ENCODE measurements at places on chromosomes 2 and 18. TPM values are rescaled to one million over a fixed set of nuclear protein-coding genes. Genes with fewer than 3 reads are reported as not detected.

GRCh38 chr2:224004105-224004695 lies 34.9 kb downstream of the SERPINE2 start:
- H3K4me3 ChIP-seq = no peak overlapping the region
- H3K36me3 ChIP-seq = peaks cover 1% of the 10 kb centered on the region
- H3K27me3 ChIP-seq = no peaks in the 10 kb centered on the region
- no peaks in the 10 kb centered on the region for H3K4me1 ChIP-seq
- H3K27ac ChIP-seq = no peak overlapping the region

GRCh38 chr2:103135679-103136078 lies 373.8 kb downstream of the TMEM182 start:
- no peaks in the 10 kb centered on the region for H3K36me3 ChIP-seq
- no peaks in the 10 kb centered on the region for H3K4me1 ChIP-seq
- no peak overlapping the region for H3K27ac ChIP-seq
- no peaks in the 10 kb centered on the region for H3K27me3 ChIP-seq

DNA sequence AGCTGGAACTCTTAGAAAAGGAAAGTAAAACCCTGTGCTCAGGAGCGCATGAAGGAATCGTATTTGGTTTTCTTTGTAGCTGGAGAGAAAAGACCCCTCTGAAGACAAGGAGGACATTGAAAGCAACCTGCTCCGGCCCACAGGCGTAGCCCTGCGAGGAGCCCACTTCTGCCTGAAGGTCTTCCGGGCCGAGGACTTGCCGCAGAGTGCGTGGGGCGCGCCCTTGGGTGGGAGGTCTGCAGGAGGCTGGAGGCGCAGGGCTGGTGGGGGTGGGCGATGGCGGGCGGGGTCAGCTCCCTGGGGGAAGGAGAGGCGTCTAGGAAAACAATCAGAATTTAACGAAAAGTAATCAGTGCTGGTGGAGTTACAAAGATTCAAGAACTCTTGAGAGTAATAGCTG lies 72.8 kb downstream of the DYSF start:
- no peak overlapping the region for H3K27ac ChIP-seq
- no peaks in the 10 kb centered on the region for H3K4me1 ChIP-seq

DNA sequence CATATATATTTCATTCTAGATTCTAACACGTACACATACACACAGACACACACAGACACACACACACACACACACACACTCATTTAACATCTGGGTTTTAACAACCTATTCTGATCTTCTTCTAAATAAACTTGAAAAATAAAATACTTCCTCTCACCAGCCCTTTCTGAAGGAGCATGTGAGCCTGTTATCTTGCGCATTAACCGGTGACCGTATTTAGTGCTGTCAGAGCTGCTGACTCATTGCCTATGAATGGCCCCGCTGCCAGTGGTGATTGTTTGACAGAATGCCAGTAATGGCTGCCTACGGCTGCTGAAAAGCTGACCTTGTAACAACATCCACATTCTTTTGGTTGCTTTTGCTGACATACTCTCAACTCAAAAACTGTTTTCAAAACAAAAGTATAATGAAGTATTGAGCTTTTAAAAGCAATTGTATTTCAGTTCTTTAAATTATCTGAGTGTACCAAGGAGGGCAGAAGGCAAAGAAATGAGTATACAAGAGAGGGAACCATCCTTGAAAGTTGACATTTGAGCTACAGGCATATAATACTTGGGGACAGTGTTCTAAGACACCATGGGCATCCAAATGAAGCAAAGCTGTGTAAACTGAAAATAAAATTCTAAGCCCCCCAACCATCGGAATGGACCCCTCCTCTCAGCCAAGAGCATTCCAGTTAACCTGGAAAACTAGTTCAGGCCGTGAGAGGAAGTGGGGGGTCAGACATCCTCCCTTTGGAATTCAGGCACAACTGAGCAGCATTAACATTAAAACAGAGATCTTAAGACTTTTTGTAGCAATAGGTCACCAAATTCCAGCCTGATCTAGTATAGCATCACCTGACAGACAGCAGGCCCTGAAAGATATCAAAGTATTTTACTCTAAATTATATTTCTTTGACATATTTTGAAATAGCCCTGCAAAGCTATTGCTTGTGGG lies 50.2 kb upstream of the DTNA start:
- peak; percentile 97 for DNase-seq
- H3K4me3 ChIP-seq = no peak overlapping the region
- H3K36me3 ChIP-seq = no peaks in the 10 kb centered on the region
- H3K27me3 ChIP-seq = no peaks in the 10 kb centered on the region

DNA sequence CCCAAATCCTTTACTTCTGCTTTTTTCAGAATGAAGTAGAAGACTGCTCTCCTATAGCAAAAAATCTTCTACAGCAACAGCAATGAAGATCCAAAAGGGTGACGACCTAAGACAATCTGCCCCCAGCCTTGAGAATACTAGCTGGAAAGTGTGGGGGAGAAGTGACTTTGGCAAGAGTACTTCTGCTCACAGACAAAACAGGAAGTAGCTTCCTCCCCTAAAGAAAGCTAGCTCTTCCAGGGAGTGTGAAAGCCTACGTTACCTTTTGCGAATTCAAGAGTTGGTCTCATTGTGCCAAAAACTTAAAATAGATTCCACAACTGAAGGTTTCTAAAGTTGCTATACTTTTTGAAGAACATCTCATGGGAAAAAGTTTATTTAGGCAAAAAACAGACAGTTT lies 1069.2 kb upstream of the CHAC2 start:
- no peak overlapping the region for H3K4me3 ChIP-seq
- no peaks in the 10 kb centered on the region for H3K36me3 ChIP-seq
- H3K4me1 ChIP-seq = no peaks in the 10 kb centered on the region
- H3K27ac ChIP-seq = no peak overlapping the region
- DNase-seq = no peak

GRCh38 chr18:61736133-61736532 lies 156.7 kb downstream of the RNF152 start:
- H3K27me3 ChIP-seq = no peaks in the 10 kb centered on the region
- H3K4me1 ChIP-seq = peaks cover 18% of the 10 kb centered on the region
- no peak overlapping the region for H3K27ac ChIP-seq
- no peak overlapping the region for H3K4me3 ChIP-seq
- DNase-seq = no peak

DNA sequence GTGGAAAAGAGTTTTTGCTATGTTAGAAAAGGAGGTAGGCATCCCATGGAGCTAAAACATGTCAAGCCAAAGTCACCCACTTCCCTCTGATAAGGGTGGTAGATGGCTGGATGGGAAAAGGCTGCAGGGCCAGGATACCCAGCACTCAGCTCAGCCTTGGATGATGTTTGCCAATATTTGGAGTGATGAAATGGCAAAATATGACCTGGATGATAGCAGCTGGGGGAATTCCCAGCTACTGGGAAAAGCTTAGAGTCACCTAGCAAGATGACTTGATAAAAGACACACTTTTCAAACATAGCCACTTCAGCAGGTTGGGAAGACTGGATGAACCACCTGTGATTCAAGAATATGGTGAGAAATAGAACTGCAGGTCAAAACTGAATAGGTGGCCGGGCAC lies 10.1 kb downstream of the RFX8 start:
- no peak overlapping the region for H3K4me3 ChIP-seq
- H3K27ac ChIP-seq = peak overlapping the region; percentile 60
- DNase-seq = no peak
- H3K36me3 ChIP-seq = peaks cover 7% of the 10 kb centered on the region
- H3K27me3 ChIP-seq = no peaks in the 10 kb centered on the region

NTSR2 gene
- total RNA-seq = under 0.01 TPM

DNA sequence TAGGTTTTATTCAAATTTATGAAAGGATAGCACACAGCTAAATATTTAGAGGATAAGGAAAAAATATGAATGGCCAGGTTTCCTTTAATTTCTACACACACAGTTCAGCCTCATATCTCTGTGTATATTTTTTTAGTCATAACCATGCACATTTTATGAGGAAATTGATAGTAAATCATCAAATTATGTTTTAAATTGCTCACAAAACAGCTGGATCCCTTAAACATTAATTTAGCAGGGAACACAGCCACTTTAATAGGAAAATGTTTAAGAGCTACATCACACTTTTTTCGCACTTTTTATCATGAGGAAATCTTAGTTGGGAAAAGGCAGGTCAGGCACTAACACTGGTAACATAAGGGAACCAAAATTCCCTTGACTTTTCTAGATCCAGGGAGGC lies 65.4 kb downstream of the PDE1A start:
- no peaks in the 10 kb centered on the region for H3K36me3 ChIP-seq
- no peaks in the 10 kb centered on the region for H3K27me3 ChIP-seq
- no peak overlapping the region for H3K4me3 ChIP-seq
- no peak overlapping the region for H3K27ac ChIP-seq
- no peaks in the 10 kb centered on the region for H3K4me1 ChIP-seq

DNA sequence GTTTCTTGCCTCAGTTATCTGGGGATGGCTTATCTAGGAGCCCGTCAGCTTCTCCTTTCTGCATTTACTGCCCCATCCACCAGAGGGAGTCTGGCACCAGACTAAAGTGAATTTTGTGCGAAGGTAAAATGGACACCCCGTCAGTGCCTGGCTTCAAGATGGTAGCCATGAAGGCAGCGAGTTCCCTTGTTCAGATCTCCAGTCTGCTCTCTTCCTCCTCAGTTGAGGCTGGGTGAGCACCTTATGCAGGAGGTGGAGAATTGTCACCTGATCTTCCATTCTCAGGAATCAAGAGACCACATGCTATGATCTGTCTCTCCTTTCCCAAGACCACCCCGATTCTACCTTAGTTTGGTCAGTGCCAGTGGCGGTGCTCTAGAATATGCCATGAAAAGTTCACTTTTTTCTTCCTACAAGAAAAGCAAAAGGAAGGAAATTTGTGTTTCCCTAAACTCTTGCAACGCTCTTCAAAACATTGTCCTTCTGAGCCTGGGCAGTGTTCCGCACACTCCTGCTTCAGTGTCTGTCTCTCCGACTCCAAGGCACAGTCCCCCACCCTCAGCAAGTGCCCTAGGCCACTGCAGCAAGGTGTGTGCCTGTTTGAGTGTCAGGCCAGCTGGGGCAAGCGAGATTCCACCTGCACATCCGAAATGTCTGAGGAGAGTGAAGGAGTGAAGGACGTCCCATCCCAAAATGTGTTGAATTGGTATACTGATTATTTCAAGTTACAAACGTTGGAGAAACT lies 168.6 kb downstream of the SS18 start:
- no peaks in the 10 kb centered on the region for H3K4me1 ChIP-seq
- H3K4me3 ChIP-seq = no peak overlapping the region
- H3K36me3 ChIP-seq = no peaks in the 10 kb centered on the region
- H3K27ac ChIP-seq = no peak overlapping the region
- no peaks in the 10 kb centered on the region for H3K27me3 ChIP-seq
- peak; percentile 0 for DNase-seq

DNA sequence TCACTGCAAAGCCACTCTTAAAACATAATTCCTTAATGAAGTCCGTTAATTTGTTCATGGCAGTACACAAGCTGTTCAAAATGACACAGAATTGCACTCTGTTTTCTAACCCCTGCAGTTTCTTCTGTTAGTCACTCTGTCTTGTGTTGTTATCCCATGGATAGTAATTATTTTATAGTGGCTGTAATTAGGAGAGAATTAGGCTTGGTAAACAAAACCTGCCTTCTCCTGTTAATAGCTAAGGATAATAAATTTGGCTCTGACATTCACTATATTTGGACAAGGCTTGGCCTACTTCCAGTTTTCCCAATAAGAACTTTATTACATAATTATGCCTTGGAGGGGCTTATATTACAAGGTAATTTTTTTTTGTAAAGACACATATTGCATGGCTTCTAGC lies 330.3 kb upstream of the FIGN start:
- H3K27me3 ChIP-seq = no peaks in the 10 kb centered on the region
- H3K4me3 ChIP-seq = no peak overlapping the region
- H3K4me1 ChIP-seq = no peaks in the 10 kb centered on the region
- H3K27ac ChIP-seq = no peak overlapping the region
- H3K36me3 ChIP-seq = no peaks in the 10 kb centered on the region

MROH2A gene
- not detected for total RNA-seq

- peak; percentile 38 for DNase-seq
- H3K36me3 ChIP-seq = no peaks in the 10 kb centered on the region
- H3K4me3 ChIP-seq = no peak overlapping the region
- no peak overlapping the region for H3K27ac ChIP-seq
These were observed 85.5 kb downstream of the PIGN start for GRCh38 chr18:62101321-62101721.

CCDC142 gene
- total RNA-seq = 21.3 TPM

SERPINB10 gene
- not detected for total RNA-seq

DNA sequence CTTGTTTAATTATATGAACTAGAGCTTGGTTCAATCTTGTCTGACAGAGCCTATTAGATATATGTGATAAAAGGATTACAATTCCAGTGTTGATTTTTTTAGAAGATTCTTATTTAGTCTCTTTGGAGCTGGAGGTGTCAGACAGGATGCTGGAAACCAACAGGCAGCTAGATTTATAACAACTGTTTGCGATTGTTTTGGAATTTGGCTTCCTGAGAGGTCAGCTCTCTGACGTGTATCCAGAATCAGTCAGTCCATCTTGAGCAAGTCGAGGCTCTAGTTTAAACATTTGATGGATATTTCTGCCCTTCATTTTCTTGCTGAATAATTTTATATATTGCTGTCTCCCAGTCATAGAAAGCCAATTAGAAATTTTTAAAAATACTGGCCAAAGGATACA lies 1062.9 kb downstream of the DPP10 start:
- DNase-seq = peak; percentile 0
- H3K4me1 ChIP-seq = no peaks in the 10 kb centered on the region
- H3K27ac ChIP-seq = no peak overlapping the region

TDRD15 gene
- total RNA-seq = not detected

SLC25A12 gene
- total RNA-seq = 16.9 TPM

MZT2B gene
- 134 TPM for total RNA-seq

GRCh38 chr2:65877331-65878010 lies 445.1 kb upstream of the SPRED2 start:
- peak; percentile 6 for DNase-seq
- no peak overlapping the region for H3K27ac ChIP-seq
- H3K4me1 ChIP-seq = no peaks in the 10 kb centered on the region
- H3K4me3 ChIP-seq = no peak overlapping the region

SCN7A gene
- total RNA-seq = 23.6 TPM

All from fibroblast of lung (primary cell).